ENCODE measurements at places on chromosomes 3 and 15.
A peak's percentile ranks its signal among the peaks of the same experiment; 100 is the strongest.

DNA sequence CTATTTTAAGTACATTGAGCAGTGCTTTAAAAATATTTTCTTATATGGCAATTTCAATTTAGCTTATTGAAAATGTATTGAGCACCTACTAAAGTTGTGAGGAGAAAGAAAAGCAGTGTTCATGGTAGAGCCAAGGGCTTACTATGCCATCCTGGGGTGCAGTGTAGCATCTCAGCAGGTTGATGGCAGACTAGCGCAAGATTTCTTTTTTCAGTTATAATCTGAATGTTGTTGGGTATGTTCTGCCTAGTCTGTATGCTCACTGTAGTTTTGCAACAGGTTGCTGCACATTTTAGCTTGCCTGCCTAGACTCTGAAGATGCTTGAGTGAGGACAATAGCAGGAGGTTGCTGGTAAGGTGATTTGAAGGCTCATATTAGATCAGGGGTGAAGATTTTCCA lies 103.1 kb upstream of the UNC13C start:
- no peak for DNase-seq

DNA sequence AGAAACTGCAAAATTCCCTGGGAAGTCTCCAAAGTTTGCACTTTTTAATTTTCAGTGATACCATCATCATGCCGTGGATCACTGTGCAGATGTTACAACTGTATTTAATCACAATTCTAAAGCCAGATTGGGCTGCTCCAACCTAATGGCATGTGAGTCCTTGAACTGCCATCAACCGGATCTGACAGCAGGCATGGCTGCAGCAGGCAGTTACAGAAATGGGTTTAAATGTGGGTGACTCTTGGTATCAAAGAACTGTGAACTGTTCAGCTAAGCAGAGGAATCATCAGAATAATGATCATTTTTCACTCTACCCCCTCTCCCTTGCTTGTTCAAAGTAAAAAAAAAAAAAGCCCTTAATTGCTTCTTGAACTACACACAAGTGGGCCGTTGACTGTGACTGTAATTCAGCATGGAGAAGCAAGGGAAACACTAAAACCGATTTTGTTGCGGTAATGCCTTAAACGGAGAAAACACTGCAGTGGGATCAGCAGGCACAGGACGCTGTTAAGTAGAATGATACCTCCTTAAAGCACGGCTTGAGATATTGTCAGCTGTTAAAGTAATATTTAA lies 152.4 kb downstream of the RORA start:
- DNase-seq: peak; percentile 57

DNA sequence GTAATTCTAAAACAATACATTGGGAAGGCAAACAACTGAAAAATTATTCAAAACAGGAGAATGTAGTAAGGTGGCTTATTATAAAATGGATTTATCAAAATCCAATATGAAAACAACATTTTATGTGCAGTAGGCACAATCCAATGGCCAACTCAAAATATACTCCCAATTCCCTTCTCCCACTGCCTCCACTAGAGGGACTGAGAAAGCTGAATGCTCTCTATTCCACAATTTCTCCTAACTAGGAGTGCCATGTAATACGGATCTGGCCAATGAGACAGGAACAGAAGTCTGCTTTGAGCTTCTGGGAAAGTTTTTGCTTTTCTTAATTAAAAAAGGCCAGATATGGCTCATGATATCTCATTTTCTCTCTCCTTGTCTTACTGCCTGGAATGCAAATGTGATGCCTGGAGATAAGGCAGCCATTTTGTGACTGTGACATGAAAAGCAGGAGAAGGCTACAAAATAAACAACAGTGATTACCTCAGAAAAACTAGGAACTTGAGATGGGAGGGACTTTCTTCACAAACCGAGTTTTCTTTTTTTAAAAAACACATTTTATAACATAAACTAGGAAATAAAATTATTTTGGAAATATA lies 18.8 kb upstream of the VGLL4 start:
- no peak for DNase-seq

DNA sequence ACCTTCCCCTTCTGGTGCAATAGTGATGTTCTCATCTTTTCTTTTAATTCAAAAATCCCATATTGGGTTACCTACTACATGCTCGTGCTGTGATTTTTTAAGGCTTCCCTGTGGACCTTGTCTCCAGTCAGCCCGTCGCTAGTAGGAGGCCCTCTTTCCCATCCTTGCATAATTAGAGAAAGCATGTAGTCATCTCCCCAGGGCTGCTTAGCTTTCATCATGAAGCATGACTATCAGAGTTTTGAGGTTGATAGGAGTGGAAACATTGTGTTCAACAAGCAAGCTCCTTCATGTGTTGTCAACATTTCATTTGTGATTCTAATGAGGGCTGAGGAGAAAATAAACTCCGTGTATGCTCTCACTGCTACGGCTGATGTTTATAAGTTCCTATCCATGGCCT lies 8.7 kb upstream of the LRTM1 start:
- DNase-seq: no peak

- no peak for DNase-seq
Observed at GRCh38 chr3:5022966-5023776, 43.9 kb downstream of the BHLHE40 start.

DNA sequence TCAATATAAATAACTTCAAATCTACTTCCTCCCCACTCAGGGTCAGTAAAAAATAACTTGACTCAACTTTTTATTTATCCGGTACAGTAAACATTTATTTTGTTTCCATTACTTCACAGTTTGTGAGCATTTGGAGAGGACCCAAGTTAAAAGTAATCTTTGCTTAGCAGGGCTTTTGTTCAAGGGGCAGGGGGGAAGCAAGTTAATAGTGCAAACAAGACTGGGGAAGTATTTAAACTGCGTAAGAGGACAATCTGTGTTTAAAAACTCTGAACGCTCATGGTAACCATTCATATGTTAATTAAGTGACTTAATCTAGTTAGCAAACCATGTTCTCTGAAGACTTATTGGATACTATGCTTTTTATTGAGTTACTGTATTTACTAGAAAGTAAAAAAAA lies 346.2 kb downstream of the SLC9A9 start:
- DNase-seq: no peak

GRCh38 chr15:34025252-34025651 lies 13.8 kb downstream of the AVEN start:
- no peak for DNase-seq

GRCh38 chr15:57012556-57012955 lies 94.1 kb downstream of the TCF12 start:
- DNase-seq: no peak

DNA sequence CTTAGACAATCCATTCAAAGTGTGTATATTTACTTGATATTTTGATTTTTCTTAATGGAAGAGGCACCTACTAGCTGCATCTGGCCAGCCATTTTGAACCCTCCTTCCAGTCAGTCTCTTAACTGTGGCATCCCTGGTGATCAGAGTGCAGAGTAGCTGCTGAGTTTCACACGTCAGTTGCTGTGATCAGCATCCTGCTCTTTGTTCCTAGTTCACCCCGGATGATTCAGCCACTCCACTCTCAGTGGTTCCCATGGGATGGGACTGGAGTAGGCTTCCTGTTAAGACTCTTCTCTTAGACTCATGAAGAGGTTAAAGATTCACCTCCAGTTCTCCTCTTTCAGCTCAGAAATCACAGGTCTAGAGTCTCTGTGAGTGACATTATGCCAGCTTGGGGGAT lies 75.8 kb downstream of the STXBP5L start:
- peak; percentile 6 for DNase-seq
